ENCODE measurements at places on chromosomes 11 and 22.

DNA sequence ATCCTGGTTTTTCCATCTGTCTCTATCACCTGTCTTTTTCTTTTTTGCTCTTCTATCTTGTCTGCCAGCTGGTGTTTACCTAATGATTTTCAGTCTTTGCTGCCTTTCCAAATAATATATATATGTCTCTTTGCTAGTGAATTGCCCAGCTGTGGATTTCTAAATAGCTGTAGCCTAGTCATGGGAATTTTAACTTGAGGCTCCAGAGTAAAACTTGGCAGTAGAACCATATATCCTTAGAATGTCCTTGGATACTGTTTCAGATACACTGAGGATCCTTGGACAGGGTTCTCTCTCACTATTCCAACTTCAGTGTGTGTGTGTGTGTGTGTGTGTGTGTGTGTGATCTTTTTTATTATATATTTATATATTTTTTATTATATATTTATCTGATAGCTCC, 2285.3 kb downstream of the LRRC4C start:
- H3K27me3 ChIP-seq, result no peaks in the 10 kb centered on the region
- H3K4me3 ChIP-seq, result no peak overlapping the region
- no peak overlapping the region for H3K27ac ChIP-seq
- H3K4me1 ChIP-seq, result no peaks in the 10 kb centered on the region

DNA sequence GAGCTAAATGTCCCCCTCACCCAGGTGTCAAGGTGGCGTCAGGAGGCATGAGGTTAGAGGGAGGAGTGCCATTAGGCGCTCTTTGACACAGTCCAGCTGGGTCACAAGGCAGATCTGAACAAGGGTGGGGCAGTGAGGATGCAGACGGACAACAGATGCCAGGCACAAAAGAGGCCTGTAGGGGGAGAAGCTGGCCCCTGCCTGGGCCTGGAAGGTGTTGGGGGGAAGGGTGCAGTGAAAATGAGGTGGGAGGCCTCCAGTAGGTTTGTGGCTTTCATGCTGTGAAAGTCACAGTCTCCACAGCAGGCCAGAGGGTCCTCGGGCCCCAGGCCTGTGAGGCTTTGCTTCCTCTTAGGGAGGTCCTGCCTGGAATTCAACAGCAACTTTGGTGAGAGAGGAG, 85.0 kb upstream of the PLET1 start:
- no peaks in the 10 kb centered on the region for H3K36me3 ChIP-seq
- no peak overlapping the region for H3K4me3 ChIP-seq
- peak; percentile 78 for DNase-seq

- H3K27me3 ChIP-seq, result no peaks in the 10 kb centered on the region
- H3K36me3 ChIP-seq, result no peaks in the 10 kb centered on the region
- no peaks in the 10 kb centered on the region for H3K4me1 ChIP-seq
- peak; percentile 13 for DNase-seq
These were observed at the start of gene HEPHL1 for GRCh38 chr11:94020777-94021481. Gene HEPHL1 (plus strand): TSS chr11:94021354. CDS start chr11:94021369, 15 bp downstream.

DNA sequence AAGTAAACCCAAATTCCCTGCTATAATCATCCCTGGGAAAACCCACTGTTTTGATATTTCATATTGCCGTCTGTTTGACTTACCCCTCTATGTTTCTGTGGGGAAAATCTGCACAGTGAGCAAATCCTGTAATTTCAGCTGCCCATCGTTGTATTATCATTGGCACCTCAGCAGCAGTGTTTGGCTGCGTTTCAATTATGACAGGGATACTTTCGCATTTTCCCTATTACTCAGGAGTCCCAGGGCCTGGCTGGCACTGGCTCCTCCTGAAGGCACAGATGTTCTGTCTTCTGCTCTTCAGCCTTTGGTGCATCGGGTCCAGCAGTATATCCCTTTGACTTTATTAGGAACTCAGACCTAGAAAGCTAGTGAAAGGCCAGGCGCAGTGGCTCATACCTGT, 12.2 kb upstream of the MMP12 start:
- no peaks in the 10 kb centered on the region for H3K27me3 ChIP-seq
- DNase-seq, result no peak
- H3K27ac ChIP-seq, result no peak overlapping the region

DNA sequence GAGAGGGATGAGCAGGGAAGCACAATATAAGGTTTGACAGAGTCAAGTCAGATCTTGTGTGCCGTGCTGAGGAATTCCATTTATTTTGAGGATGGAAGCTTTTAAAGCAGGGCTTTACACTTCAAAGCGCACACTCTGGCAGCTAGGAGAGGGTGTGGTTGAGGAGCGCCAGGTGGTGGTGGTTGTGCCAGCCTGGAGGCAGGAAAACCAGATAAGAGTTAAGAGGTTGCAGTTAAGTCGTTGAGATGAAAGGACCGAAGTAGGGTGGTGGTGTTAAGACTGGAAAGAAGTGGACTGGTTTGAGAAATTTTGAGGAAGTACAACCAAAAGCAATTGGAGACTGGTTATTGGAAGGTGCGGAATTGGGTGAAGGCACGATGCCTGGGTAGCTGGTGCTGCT, 231.6 kb upstream of the TBCEL start:
- H3K4me1 ChIP-seq, result no peaks in the 10 kb centered on the region
- H3K27ac ChIP-seq, result no peak overlapping the region
- no peak for DNase-seq
- no peaks in the 10 kb centered on the region for H3K27me3 ChIP-seq
- no peak overlapping the region for H3K4me3 ChIP-seq
- H3K36me3 ChIP-seq, result no peaks in the 10 kb centered on the region

DNA sequence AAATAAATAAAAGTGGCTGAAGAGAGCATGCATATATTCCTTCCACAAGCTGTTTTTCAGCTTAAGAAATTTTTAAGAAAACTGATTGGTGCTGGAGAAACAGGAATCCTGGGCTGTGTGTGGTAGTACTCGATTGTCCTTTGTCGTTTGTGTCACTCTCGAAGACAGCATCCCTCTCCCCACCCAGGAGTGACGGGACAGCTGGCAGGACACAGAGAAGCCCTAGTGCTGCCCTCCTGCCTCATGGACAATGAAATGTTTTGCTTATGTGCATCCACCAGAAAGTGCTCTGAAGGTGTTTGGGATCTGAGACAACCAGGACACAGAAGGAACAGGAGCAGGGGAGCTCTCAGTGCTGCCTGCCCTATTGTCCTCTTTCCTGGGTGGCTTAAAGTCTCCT, 12.8 kb downstream of the PLAAT4 start:
- no peak for DNase-seq
- H3K36me3 ChIP-seq, result no peaks in the 10 kb centered on the region
- H3K27ac ChIP-seq, result no peak overlapping the region

GRCh38 chr11:61892085-61892370, 683 bp upstream of the FADS3 start:
- no peak for DNase-seq
- peaks cover 3% of the 10 kb centered on the region for H3K4me1 ChIP-seq
- H3K27ac ChIP-seq, result no peak overlapping the region

DNA sequence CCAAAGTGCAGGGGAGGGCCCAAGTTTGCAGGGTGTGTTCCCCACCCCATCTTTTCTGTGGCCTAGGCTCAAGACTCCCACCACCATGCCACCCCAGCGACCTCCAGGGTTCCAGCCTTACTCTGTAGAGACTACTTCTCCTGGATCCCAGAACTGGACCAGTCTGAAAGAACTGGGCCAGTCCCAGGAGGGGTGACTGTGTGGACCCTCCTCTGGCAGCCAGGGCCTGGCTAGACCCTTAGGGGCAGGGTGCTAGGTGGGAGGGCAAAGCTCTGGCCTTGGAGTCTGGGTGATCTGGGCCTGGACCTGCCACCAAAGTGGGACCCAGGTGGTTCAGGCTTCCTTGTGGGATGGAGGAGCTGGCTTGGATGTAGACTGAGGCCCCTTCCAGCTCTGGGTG, 41.8 kb upstream of the ACCSL start:
- H3K36me3 ChIP-seq, result no peaks in the 10 kb centered on the region
- no peak overlapping the region for H3K4me3 ChIP-seq
- no peaks in the 10 kb centered on the region for H3K27me3 ChIP-seq
- H3K4me1 ChIP-seq, result no peaks in the 10 kb centered on the region
- H3K27ac ChIP-seq, result no peak overlapping the region

- DNase-seq, result no peak
- no peaks in the 10 kb centered on the region for H3K4me1 ChIP-seq
- H3K4me3 ChIP-seq, result no peak overlapping the region
- H3K27ac ChIP-seq, result no peak overlapping the region
- no peaks in the 10 kb centered on the region for H3K36me3 ChIP-seq
- no peaks in the 10 kb centered on the region for H3K27me3 ChIP-seq
These were observed 575.9 kb upstream of the CCDC90B start for GRCh38 chr11:83862033-83862432.

DNA sequence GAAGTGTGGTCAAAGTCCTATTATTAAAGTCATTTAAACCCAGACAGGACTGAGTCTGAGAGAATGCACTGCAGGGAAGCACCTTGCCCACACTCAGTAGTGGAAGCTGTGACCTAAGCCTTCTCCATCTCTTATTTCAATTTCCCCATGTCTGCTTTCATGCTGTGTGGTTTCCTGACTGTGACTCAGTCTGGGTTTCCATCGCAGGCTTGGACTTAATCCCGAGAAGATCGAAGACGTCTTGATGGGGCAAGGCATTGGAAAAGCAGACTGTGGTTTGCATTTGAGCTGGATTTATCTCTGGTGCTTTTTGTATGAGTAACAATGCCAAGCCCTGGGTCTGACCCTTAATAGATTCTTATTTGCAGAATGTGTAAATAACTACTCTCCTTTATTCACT, 238.9 kb downstream of the NTM start:
- no peaks in the 10 kb centered on the region for H3K27me3 ChIP-seq
- H3K27ac ChIP-seq, result no peak overlapping the region
- H3K4me1 ChIP-seq, result no peaks in the 10 kb centered on the region
- H3K36me3 ChIP-seq, result no peaks in the 10 kb centered on the region

- no peaks in the 10 kb centered on the region for H3K27me3 ChIP-seq
- H3K4me3 ChIP-seq, result no peak overlapping the region
- no peaks in the 10 kb centered on the region for H3K36me3 ChIP-seq
- H3K4me1 ChIP-seq, result no peaks in the 10 kb centered on the region
- H3K27ac ChIP-seq, result no peak overlapping the region
These were observed 1.8 kb upstream of the SMIM35 start for GRCh38 chr11:118088531-118088930.

- peaks cover 2% of the 10 kb centered on the region for H3K4me1 ChIP-seq
- DNase-seq, result no peak
- H3K27ac ChIP-seq, result no peak overlapping the region
- H3K4me3 ChIP-seq, result no peak overlapping the region
These were observed 146.2 kb downstream of the LRRC4C start for GRCh38 chr11:41313226-41313625.

DNA sequence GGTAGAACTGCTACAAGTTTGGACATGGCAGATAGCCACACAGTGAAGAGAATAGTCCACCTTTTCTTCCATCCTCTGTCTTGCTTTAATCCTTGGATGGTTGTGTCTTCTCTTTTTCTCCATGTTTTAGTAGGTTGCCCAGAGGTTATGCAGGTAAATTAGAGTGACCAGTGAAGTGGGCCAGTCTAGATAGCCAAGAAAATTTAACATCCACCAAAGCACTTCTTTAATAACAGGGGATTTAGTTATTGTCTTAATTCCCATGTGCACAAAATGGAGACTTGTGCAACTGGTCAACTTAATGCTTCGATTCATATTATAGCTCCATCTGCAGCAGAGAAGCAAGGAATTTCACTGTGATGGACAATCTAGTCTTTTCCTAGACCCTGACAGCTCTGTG, 58.8 kb upstream of the RCN1 start:
- no peak for DNase-seq
- no peak overlapping the region for H3K4me3 ChIP-seq
- H3K4me1 ChIP-seq, result no peaks in the 10 kb centered on the region
- H3K27ac ChIP-seq, result no peak overlapping the region
- H3K27me3 ChIP-seq, result no peaks in the 10 kb centered on the region
- H3K36me3 ChIP-seq, result no peaks in the 10 kb centered on the region

GRCh38 chr22:39933741-39934140, 26.5 kb upstream of the TMA7B start:
- H3K27me3 ChIP-seq, result no peaks in the 10 kb centered on the region
- no peak overlapping the region for H3K27ac ChIP-seq
- no peaks in the 10 kb centered on the region for H3K36me3 ChIP-seq
- no peaks in the 10 kb centered on the region for H3K4me1 ChIP-seq
- H3K4me3 ChIP-seq, result no peak overlapping the region

DNA sequence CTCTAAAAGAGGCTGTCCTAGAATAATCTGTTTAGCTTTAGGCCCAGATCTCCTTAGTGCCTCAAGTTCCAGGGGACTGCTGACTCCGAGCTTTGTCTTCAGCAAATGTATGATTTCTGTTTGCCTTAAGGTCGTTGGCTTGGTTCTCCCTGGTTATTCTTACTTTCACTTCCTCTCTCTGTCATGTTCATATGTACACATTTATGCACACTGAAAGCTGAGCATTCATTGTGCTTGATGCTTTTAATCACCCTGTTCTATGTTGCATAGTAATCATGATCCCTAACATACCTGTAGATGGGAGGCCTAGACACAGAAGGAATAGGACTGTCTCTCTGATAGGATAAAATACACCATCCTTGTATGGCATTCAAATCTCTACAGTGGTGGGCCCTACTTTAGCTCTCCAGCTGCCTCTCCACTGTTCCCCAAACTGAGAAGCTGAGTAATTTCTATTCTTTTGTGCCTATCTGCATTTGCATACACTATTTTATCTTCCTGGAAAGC, 7.2 kb downstream of the PPFIBP2 start:
- DNase-seq, result no peak
- no peak overlapping the region for H3K27ac ChIP-seq
- no peak overlapping the region for H3K4me3 ChIP-seq
- no peaks in the 10 kb centered on the region for H3K36me3 ChIP-seq
- no peaks in the 10 kb centered on the region for H3K27me3 ChIP-seq
- H3K4me1 ChIP-seq, result no peaks in the 10 kb centered on the region

DNA sequence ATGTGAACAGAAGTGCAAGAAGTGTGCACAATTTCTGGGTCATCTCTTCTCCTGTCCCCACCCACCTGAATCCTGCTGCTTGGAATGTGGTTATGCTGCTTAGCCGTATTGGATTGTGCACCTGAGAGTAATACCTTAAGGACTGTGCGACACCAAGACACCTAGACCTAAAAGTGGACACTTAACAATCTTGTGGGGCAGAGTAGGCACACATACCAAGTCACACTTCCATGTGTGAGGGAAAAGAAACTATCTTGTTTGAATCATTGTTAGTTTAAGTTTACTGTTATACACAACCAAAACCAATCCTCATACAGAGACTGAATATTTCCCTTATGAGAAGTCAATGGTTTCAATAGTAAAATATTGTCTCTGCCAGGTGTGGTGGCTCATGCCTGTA, 93.7 kb downstream of the CCDC83 start:
- DNase-seq, result no peak
- H3K36me3 ChIP-seq, result no peaks in the 10 kb centered on the region
- H3K4me3 ChIP-seq, result no peak overlapping the region
- no peaks in the 10 kb centered on the region for H3K4me1 ChIP-seq

- no peak for DNase-seq
- no peak overlapping the region for H3K27ac ChIP-seq
- no peaks in the 10 kb centered on the region for H3K27me3 ChIP-seq
- no peaks in the 10 kb centered on the region for H3K36me3 ChIP-seq
- no peaks in the 10 kb centered on the region for H3K4me1 ChIP-seq
These were observed 29.7 kb upstream of the ACCSL start for GRCh38 chr11:44018127-44018521.

Measured in mesendoderm (in vitro differentiated cells).